Bronchial epithelial cell (primary cell): ENCODE measurements at places on chromosomes 7 and 10.

- DNase-seq = no peak
These were observed 71.8 kb downstream of the ARHGAP21 start for GRCh38 chr10:24651923-24652322.

DNA sequence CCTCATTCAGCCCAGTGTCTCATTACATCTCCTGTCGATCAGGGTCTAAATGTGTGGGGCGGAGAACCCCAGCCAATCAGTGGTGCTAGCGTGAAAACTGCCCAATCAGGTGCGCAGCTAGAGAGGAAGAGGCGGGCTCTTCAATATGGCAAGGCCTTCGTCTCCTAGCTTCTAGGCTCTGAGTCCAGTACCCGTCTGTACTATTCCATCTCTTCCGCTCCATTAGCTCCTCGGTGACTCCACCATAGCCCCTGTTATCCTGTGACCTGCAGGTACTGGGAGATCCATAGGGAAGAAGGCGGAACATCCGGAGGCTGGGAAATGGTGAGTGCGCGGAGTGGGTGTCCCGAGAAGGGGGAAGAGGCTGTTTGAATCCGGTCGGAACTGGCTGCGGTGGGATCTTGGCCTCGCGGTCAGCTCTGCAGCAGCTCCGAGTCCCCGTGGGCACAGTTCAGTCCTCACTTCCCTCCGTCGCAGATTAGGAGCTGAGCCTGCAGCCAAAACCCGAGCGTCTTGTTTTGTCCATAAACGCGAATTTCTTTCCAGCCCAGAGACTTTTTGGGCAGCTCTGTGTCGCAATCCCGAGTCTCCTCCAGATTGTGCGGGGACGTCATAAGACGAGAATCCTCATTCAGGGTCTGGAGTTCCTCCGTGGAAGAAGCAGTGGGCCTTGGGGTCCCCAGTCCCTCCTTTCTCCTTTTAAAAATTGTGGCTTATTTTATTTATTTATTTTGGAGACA lies at the start of gene ZNF727:
TSS of gene ZNF727 (plus strand) at position 134 of the 740 bp plus-strand sequence. CDS start at position 322, 188 bp downstream.
- DNase-seq = peak; percentile 0

- DNase-seq = no peak
These were observed 97.0 kb upstream of the NPVF start for GRCh38 chr7:25325186-25325757.

GRCh38 chr10:70894416-70894815 lies 6.1 kb upstream of the PCBD1 start:
- DNase-seq = no peak

GRCh38 chr10:93125966-93126365 lies 52.3 kb downstream of the CYP26A1 start:
- DNase-seq = no peak

DNA sequence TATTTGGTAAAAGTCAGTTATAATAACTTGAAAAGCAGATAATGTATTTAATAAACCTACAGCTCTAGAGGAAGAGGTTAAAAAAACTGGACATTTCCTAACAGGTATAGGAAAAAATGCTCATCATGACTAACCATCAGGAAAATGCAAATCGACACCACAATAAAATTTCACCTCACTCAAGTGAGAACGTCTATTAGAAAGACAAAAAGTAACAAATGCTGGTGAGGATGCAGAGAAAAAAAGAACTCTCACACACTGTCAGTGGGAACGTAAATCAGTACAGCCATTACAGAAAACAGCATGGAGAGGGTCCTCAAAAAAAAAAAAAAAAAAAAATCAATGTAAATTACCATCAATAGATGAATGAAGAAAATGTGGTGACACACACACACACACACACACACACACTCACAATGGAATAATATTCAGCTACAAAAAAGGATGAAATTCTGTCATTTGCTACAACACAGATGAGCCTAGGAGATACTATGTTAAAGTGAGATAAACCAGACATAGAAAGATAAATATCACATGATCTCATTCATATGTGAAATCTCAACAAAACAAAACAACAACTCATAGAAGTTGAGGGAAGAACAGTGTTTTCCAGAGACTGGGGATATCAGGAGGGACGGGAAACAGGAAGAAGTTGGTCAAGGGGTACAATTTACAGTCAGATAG lies 20.1 kb downstream of the EPC1 start:
- peak; percentile 65 for DNase-seq

GRCh38 chr7:91636129-91636724 lies 244.3 kb downstream of the MTERF1 start:
- peak; percentile 35 for DNase-seq

GRCh38 chr10:114538181-114538906 lies 119.7 kb downstream of the ABLIM1 start:
- DNase-seq = peak; percentile 38

DNA sequence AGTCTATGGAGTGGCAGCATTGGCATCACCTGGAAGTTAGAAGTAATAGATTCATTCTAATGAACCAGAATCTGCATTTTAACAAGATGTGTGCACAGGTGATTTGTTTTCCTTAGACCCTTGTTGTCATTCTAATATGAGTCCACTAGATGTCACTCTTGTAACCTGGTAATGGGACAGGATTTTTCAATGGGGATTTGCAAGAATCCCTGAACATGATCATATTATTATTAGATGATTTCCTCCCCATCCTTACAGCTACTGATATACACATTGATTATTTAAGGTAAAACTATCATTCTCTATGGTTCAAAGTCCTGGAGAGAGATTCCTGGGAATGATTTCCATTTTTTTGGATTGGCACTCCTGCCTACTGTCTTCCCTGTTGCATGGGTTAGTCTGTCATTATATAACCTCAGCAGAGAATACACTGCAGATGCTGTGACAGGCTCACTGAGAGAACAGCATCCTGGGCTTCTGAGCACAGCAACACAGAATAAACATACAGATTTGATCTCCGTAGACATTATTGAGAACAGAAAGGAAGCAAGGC lies 194.9 kb downstream of the SUGCT start:
- DNase-seq = peak; percentile 66

DNA sequence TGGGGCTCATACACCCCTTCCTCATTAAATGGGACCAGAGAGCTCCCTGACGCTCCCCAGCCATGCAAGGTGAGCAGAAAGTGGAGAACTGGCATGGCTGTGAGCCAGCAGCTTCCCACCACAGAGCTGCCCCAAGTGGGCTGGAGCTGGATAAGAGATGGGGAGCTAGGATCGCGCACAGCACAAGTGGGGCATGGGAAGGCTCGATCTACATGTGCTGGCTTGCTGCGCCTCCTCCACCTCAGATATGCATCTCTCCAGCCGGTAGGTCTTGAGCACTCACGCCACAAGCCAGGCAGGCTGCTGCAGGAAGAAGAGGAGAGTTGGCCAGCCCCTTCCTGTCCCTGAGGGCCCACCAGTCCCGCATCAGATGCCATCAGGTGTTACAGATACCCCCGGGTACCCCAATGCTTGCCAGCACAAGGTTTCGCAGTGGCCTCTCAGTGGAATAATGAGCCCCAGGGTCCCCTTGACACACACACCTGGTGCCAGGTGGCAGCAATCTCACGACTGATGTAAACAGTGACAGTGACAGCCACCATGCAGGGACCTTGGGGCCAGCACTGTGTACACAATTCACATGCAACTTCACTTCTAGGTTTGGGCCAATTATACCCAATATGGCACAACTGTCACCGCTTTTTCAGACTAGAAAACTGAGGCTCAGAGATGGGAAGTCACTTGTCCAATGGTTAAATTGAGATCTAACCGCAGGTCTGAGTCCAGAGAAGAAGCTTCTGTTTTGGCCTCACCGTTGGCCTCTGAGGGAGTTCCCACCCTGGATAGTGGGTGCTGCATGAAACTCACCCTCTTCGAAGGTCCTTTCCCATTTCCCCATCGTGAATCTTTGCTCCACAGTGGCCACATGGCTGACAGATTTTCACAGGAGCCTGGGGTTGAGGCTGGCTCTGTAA lies 79.3 kb downstream of the OAT start:
- DNase-seq = peak; percentile 50

- no peak for DNase-seq
These were observed 36.7 kb upstream of the INPP5A start for GRCh38 chr10:132500781-132501415.

DNA sequence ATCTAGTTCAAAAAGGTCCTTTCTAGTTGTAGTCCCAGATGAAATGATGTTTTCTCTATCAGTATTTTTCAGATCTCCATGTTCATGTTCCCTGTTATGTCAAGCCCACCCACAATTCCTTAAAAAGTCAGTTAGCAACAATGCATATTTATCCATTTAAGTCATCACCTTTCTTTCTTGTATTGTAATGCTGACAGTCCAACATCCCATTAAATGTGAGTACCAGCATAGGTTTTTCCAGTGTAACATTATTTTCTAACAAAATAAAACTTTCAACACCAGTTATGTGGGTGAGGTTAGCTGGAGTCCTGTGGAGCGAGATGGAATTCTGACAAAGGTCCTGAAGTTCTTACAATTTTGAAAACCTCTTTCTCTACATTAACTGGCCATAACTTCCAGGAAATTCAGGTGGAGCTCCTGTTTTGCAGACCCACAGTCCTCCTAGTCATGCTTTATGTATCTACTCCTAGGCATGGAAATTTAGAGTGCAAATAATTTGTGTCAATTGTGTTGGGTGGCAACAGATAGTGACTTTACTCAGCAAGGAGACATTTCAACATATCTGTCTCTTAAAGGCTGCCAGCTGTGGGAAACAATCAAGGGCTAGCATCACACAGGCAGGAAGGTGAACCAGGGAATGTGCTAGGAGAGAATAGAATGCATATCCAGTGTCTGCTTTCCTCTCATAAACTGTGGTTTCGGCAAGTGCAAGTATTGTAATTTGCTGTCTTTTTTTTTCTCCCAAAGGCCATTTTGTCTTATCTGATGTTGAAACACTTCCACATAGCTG lies 162.6 kb downstream of the MTERF1 start:
- DNase-seq = no peak

GRCh38 chr7:80618096-80618495 lies 20.3 kb upstream of the CD36 start:
- no peak for DNase-seq

DNA sequence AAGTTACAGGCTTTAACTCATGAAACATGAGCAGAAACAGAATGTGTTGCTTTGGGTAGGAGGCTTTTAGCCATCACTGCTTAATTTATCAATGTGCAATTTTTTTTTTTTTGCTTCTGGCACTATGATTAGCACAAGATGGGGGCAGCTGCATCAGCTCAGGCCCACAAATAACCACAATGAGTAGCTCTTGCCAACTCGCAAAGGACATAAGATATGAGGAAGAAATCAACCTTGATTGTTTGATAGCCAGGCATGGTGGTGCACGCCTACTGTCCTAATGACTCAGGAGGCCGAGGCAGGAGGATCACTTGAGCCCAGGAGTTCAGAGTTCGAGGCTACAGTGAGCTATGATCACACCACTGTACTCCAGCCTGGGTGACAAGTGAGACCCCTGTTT lies 12.3 kb downstream of the NOD1 start:
- peak; percentile 7 for DNase-seq

DNA sequence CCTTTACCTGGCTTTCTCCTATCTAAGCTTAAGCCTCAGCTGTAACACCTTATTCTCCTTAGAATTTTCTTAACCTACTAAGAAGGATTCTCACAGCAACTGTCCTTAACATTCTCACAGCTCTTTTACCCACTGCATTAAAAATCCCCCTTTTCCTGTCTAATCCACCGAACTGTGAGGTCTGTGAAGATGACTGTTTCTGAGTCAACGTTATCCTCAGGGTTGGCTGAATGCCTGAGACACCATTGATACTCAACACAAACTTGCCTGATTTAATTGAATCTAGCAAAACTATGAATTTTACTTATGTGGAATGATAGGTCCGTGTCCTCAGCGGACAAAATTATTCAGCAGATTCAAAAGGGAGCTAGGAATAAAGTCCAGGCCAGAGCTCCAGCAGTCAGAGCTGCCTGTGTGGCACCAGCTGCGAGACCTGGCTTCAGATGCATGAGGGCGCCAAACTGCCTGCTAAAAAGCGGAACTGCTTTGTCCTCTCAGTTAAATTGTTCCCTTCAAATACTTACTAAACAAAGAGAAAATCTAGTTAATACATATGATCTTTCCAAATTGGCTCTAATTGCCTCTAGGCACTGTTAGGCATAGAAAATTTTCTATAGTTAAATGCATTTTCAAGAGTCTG lies 33.4 kb upstream of the VWDE start:
- DNase-seq = peak; percentile 72
